ENCODE measurements at places on chromosomes 2 and 18.

GRCh38 chr2:174667250-174667860 lies 69.8 kb upstream of the WIPF1 start:
- no peak for DNase-seq

GRCh38 chr2:181946444-181947127 lies 39.1 kb upstream of the PPP1R1C start:
- DNase-seq, result no peak

DNA sequence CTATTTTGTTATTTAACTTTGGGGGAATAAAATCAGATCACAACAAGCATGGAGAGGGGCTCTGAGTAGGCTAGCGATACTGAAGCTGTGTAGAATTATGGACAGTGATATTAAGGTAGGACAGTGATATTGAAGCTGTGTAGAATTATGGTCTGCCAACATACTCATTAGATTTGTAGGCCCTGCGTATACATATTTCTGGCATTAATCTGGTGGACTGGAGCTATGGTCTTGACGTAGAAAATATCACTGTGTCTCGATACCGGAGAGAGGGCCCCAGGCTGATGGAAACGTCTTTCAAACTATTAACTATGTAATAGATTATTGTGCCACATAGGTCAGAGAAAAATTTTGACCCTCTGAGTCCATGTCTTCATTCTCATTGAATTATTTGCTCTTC lies 511.4 kb downstream of the ADCYAP1 start:
- DNase-seq, result no peak

DNA sequence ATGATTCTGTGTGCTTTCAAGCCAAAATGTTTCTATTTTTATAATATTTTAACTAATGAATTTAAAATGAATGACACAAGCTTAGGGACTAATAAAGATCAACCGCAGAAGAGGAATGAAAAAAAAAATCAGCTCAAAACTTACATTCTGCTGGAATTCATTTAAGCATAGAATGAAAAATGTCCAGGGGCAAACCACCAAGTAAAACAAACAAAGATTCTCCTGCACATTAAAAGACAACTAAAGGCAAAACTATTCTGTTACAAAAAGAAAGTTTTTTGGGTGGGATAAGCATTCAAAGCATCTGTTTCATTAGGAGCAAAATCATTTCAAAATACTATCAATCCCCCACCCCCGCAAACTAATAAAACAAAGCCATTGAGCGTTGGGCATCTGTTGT lies 99.3 kb upstream of the SOX11 start:
- DNase-seq, result no peak

DNA sequence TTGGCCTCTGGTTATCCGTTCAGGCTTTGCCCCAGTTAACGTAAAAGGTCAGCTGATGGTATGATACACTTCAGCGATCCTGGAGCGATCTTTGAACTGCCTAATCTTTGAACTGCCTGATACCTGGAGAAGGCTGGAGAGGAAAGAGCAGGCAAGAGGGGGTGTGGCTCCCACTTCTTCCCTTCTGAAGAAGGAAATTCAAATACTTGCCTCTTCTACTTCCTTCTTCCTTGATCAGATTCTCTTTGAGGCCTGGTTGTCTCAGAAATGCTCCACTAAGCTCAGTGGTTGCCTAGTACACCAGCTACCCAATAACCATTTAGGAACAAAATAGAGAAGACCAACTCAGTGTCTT lies 619 bp downstream of the GALM start:
- DNase-seq, result no peak

DNA sequence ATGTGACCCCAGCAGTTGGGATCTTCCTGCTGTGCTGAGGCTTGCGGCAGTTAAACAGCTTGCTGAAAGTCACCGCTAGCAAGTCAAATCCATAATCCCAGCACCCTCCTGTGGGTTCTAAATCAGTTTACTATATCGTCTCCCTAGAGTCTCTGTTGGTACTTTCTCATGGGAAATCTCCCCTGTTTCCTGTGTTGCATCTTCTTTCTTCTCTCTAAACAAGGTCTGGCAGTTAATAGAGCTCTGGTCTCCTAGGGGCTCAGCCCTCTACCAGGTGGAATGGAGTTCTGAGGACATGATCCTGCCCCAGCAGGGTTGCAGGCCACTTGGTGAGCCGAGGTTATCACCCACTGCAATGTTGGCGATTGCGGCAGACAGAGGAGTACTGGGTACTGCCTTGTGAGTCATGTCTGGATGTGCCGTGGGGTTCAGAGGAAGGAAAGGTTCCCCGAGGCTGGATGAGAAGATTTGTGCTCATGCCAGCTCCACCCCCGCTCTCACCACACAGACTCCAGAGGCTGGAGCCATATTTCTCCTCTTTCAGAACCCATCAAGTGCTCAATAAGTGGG lies 59.4 kb upstream of the SIX2 start:
- no peak for DNase-seq

Measured in activated naive CD4-positive, alpha-beta T cell treated with anti-CD3 and anti-CD28 coated beads, Interleukin-2, amount 50 U/mL, for 16 hours (primary cell).